ENCODE measurements at places on chromosomes 12 and 14.

GRCh38 chr12:19885093-19885812, 446.0 kb downstream of the AEBP2 start:
- no peak for DNase-seq

DNA sequence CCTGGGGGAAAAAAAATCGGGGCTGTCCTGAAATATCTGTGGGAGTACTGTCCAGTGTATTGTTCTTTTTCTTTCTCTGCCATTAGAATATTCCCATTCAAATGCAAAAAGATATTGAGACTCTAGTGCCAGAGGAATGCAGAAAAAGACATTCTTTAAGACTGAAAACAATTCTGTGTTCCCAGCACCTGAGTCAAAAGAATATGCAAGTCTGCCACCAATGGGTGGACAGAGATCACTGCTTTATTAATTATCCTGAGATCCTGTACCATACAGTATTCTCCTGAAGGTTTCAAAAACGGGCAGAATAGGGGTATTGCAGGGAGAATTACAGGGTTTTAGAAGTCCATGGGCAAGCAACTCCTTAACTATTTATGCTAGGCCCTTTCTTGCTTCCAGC, 361.8 kb downstream of the C12orf50 start:
- peak; percentile 9 for DNase-seq

- no peak for DNase-seq
These were observed 312.2 kb upstream of the DIO3 start for GRCh38 chr14:101248840-101249675.

GRCh38 chr12:62407587-62407986, 59.0 kb upstream of the MON2 start:
- DNase-seq, result no peak

DNA sequence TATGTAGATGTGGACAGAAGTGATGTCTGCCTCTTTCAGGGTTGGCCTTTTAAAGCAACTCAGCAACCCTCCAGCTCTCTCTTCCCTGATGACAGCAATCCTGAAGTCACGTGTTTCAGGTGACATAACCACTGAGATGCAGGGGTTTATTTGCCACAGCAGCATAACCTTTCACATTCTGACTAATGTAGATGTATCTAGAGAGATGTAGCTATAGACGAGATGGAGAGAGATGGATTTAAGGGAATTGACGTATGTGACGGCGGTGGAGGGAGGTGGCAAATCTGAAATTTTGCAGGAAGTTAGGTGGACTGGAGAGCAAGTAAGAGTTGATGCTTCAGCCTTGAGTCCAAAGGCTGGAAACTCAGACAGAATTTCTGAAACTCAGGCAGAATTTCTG, 126.0 kb downstream of the ZFP36L1 start:
- no peak for DNase-seq

- DNase-seq, result no peak
These were observed 4.6 kb upstream of the SLC22A17 start for GRCh38 chr14:23357261-23357660.

- DNase-seq, result peak; percentile 70
These were observed 125.0 kb upstream of the HMGA2 start for GRCh38 chr12:65699251-65699650.

DNA sequence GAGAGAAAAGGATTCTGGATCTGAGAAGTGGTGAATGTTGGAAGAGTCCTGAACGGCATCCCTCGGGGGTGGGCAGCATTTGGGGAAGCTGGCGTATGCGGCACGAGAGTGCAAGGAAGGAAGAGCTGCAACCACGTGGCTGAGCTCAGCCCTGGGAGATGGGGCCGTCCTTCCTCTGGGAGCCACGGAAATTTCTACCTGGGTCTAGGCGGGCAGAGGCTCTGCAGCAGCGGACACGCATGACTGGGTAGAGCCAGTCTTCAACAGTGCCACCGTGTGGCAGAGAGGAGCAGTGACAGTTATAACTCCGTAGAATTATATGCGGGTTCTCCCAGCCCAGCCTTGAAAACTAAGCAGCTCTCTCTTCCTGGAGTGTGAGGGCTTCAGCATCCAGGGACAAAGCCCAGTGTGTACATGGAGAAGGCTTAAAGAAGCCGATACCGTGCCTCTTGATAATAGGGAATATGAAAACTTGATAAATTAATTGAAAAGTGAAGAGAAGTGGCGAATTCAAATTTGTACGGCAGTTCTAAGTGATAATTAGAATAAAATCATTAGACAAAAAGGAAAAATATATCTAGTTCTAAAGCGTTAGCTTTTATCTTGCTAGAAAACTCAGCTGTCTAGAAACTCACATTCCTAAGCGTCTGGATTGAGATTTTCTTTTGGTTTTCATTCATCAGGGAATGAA, 82.9 kb upstream of the STXBP6 start:
- DNase-seq, result peak; percentile 83

- DNase-seq, result no peak
These were observed 90.3 kb downstream of the ATP2B1 start for GRCh38 chr12:89618113-89618862.

- no peak for DNase-seq
These were observed 920.9 kb downstream of the RPS29 start for GRCh38 chr14:48665077-48665784.

DNA sequence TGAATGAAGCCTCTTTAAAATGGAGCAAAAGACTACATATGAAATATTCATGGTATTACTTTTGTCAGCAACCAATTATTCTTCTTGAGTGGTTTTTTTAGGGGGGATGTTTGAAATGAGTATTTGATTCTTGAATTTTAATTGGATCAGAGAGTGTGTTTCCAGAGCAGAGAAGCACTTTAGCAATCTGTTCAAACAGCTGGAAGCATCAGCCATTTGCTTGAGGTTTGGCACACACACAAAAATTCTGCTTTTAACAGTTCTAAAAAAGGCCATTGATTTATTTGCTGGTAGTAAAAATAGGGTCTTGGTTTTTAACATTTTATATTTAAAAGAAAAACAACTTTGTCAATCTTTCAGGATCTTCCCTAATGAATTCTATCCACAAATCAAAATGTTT, 292.7 kb downstream of the LRFN5 start:
- DNase-seq, result no peak

- DNase-seq, result no peak
These were observed 12.9 kb upstream of the FAM181A start for GRCh38 chr14:93914278-93914677.

GRCh38 chr14:72845683-72846082, 48.2 kb downstream of the DPF3 start:
- DNase-seq, result no peak

GRCh38 chr14:36996857-36997590, 175.4 kb downstream of the SLC25A21 start:
- no peak for DNase-seq

- no peak for DNase-seq
These were observed 22.3 kb upstream of the TC2N start for GRCh38 chr14:91889477-91890211.

DNA sequence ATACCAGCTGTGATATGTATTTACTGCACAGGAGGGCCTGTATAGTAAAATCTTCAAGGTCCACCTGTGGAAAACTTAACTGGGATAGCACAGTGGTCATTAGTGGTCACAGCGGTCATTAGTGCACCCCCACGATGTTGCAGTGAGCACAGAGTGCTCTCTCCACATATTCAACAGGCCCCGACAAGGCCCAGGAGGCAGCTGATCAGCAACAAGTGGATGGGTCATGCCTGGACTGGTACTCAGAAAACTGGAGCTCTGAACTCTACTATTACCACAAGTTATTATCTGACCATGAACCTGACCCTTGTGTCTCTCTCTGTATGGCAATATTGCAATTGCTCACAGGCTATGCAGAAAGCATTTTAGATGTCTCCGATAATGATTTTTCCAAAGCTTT, 129.5 kb downstream of the SLC35F4 start:
- no peak for DNase-seq

DNA sequence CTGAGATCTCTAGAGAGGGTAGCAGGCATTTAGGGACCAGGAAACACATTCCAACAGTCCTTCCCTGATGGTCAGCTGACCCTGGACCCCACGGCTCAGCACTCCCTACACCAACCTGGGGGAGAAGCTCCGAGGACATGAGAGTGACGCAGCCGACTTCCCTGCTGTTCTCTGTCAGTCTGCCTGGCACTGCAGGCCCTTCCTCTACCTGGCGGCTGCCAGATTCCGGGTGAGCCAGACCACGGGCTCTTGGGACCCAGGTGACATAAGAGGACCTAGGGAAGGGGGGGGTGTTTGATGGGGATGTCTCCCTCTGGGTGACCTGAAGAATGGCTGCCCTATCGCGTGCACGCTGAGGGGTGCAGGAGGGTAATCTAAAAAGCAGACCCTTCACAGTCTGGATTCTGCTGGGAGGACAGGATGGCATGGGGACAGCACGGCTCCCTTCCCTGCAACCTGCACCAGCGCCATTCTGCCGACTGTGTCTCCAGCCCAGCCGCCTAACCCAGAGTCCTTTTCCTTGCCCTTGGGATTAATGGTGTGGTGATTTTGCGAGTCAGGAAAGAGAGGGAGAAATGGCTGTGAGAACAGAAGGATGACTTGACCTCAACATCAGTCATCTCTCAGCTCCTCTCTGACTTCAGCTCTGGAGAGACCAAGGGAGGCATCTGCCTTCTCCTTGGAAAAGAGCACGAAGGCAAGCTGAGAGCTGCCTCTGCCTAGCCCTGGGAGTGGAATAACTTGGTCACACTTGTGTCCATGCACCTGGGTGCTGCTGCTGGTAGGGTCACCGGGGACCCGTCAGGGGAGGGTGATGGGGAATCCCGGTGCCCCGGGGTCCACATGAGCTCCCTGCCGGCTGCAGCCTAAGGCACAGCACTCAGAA, 158.5 kb downstream of the CALM1 start:
- DNase-seq, result no peak

DNA sequence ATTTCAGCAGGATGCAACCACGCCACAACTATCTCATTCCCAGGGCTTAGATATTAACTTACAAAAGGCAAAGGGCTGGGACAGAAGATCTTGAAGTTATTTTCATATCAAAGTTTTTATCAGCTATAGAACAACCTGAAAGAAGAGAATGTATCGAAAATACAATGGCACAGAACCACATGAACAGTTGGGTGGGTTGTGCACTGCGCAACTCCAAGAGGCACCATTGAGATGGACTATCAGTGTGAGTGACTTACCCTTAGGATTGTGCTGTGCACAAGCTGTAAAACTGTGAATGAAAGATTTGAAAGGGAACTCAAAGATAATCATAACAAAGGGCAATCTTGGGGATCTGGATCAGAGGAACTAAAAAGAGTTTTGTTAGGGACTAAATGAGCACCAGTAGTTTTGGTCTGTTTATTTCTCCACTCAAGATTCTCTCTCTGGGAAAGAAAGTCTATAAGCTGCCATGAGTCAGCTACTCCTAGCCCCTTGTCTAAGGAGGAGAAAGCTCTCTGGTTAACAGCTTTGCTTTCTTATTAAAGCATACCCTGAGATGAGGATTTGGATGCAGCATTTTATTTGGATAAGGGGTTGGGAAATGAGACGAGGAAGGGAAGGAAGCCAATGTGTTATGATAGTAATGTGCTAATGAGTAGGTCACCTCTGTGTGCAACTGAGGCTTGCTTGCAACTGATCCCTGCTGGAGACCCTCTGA, 62.2 kb downstream of the TBX5 start:
- no peak for DNase-seq

GRCh38 chr12:92058664-92059063, 87.0 kb downstream of the BTG1 start:
- no peak for DNase-seq

DNA sequence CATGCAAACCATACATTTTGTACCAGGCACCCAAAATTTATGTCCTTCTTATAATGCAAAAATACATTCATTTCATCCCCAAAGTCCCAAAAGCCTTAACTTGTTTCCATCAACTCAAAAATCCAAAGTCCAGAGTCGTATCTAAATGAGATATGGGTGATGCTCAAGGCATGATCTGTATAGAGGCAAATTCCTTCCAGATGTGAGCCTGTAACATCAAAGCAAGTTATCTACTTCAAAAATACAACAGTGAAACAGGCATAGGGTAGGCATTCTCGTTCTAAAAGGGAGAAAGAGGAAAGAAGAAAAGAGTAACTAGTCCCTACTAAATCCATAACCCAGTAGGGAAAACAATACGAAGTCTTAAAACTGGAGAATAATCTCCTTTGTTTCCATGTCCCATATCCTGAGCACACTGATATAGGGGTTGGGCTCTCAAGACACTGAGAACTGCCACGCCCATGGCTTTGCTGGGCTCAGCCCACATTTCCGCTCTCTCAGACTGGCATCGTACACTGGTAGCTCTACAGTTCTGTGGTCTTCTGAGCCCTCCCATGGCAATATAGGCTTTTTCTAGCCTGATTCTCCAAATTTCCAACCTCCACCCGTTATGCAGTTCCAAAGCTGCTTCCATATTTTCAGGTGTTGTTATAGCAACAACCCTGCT, 232.8 kb downstream of the TMTC2 start:
- DNase-seq, result no peak

DNA sequence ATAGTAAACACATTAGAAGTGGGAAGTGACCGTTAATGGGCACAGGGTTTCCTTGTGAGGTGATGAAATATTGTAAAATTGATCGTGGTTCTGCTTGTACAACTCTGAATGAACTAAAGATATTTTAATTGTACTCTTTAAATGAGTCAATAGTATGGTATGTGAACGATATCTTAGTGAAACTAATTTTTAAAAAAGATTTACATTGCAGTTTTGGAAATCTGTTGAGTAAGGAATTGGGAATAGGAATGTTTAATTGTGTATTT, 1.7 kb downstream of the ZNF410 start:
- DNase-seq, result no peak

GRCh38 chr12:75783093-75783877, 248.3 kb downstream of the PHLDA1 start:
- DNase-seq, result peak; percentile 36

- DNase-seq, result peak; percentile 33
These were observed 31.3 kb upstream of the LALBA start for GRCh38 chr12:48601013-48601756.

- peak; percentile 58 for DNase-seq
These were observed 1.5 kb upstream of the HRK start for GRCh38 chr12:116882742-116883141.

- DNase-seq, result no peak
These were observed 140.2 kb downstream of the MED13L start for GRCh38 chr12:116137318-116137717.

DNA sequence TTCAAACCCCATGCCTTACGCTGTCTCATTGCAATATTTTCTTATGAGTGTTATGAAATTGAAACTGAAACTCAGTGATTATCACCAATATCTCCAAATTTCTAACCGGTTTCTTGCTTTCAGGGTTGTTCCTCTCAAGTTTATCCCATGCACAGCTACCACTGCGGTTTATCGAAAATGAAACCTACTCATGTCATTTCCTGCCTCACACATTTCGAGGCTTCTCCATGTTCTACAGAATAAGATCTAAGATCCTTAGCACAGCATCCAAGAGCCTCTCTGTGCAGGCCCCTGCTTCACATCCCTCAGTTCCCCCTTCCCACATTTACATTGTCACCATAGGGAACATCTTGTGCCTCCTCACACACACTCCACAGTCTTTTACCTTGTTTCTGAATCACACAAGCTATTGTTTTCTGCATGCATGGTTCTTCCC, 45.5 kb upstream of the FAR2 start:
- DNase-seq, result no peak

GRCh38 chr12:75439048-75439447, 41.5 kb upstream of the GLIPR1 start:
- no peak for DNase-seq

GRCh38 chr12:88291498-88292131, 149.5 kb downstream of the TMTC3 start:
- DNase-seq, result no peak

Measured in AG20443 (cell line).